ENCODE measurements at places on chromosomes 13 and 19.

DNA sequence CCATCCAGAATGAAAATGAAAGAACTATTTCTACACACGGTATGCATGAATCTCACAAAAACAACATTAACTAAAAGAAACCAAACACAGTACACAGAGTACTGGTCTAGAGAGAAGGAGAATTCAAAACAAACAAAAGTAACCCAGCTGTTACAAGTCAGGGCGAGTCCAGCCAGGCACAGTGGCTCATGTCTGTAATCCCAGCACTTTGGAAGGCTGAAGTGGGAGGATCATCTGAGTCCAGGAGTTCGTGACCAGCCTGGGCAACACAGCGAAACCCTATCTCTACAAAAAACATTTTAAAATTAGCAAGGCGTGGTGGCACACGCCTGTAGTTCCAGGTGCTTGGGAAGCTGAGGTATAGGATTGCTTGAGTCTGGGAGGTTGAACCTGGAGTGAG is 1.7 kb upstream of the PSMC4 start:
- DNase-seq = no peak

DNA sequence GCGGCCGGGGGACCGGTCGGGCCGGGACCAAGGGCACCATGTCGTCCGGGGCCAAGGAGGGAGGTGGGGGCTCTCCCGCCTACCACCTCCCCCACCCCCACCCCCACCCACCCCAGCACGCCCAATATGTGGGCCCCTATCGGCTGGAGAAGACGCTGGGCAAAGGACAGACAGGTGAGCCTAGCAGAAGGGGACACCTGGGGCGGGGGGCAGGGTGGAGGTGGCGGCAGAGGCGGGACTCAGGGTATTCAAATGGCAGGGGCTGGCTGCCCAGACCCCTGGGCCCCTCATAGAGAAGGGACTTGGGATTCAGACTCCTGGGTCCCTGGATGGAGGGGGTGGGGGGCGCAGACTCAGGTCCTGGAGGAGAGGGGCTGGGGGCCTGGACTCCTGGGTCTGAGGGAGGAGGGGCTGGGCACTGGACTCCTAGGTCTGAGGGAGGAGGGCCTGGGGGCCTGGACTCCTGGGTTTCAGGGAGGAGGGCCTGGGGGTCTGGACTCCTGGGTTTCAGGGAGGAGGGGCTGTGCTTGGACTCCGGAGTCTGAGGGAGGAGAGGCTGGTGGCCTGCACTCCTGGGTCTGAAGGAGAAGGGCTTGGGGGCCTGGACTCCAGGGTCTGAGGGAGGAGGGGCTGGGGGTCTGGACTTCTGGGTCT is 735 bp downstream of the BRSK1 start:
- DNase-seq = no peak

GRCh38 chr19:41323430-41324125 is 13.6 kb downstream of the CCDC97 start:
- DNase-seq = no peak

- DNase-seq = no peak
These were observed 144.2 kb upstream of the ZNF507 start for GRCh38 chr19:32201211-32201610.

DNA sequence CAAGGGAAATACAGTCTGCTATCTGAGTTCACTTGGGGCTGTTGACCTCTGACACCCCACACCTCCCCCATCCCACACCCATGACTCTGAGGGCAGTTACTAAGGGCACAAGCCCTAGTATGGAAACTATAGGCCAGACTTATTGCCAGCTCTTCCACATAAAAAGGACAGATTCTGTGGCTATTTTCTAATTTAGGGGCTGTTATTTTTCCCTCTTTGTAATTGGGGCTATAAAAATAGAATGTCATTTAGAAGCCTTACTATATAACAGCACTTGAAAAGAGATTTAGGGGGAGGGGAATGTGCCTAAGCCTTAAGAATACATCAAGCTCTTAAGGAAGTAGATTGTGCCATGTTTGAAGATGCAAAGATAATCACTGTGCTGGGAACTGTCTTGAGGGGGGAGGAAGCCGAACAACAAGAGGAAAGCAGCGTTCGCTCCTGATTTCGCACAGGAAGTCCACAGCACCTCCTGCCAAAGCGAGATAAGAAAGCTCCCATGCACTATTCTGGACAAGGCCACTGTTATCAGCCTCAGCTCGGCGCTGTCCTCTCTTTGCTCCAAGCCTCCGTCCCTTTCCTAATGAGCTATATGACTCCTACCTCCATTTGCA is 86.6 kb downstream of the FLT1 start:
- DNase-seq = no peak

- no peak for DNase-seq
These were observed 19.9 kb upstream of the COG6 start for GRCh38 chr13:39635564-39635963.

DNA sequence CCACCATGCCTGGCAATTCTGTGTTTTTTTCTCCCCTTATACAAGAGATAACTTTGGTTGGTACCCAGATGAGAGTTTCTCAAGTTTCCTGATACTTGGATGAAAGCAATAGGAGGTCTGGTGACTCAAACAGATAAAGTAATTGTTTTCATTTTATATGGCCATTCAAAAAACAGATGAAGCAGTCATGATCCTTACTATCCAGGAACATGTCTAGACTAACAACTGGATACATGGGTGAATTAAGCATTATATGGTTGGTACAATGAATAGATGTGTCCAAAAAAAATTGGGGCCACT is 8.5 kb downstream of the ZNF430 start:
- no peak for DNase-seq

GRCh38 chr19:49436381-49437017 is 4.8 kb downstream of the SLC17A7 start:
- DNase-seq = no peak

- DNase-seq = no peak
These were observed 5.2 kb upstream of the MYDGF start for GRCh38 chr19:4675346-4675745.

DNA sequence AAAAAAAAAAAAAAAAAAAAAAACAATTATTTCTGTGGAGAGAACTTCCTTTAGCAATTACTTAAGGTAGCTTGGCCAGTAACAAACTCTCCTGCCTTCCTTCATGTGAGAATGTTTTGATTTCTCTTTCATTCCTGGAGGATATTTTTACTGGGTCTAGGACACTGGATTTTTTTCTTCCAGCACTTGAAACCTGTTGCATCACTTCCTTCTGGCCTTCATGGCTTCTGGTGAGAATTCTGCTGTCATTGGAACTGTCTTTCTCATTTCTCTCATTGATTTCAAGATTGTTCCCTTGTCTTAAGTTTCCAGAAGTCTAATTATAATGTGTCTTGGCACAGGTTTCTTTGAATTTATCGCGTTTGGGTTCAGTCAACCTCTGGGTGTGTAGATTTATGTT is 19.3 kb upstream of the RAB20 start:
- no peak for DNase-seq

DNA sequence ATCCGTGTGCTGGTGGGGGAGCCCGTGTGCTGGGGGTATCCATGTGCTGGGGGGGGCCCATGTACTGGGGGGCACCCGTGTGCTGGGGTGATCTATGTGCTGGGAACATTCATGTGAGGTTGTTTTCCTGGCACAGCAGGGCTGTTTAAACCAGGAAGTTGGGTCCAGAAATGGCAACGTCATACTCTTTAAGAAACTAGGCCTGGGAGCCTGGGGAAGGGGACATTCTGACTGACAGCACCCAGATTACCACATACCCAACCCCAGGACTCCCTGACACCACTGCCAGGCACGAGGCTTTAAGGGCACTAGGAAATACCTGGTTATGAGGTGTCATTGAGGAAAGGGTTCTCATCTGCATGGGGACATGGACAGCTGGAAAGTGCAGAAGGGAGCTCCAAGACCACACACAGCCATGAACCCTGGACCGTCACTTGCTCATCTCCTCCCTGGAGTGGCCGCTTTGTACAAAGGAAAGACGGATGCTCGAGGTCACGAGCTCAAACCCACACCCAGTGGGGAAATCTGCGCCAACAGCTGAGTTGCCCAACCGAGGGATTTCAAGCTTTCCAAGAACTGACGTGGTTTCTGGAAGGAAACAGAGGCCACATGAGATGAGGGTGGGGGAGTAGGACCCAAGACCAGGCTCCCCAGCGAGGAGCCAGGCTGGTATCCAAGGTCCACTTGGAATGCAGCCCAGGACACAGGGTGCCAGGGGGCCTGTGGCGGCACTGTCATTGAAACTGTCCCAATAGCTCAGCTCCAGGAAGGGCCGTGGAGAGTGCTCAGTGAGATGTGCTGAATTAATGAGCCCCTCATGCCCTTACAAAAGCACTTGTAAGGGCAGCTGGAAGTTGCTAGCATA is 40.9 kb downstream of the RAB20 start:
- no peak for DNase-seq

- no peak for DNase-seq
These were observed 85.3 kb upstream of the MYCBP2 start for GRCh38 chr13:77412116-77412635.

- DNase-seq = no peak
These were observed 490.6 kb downstream of the COG6 start for GRCh38 chr13:40146063-40146462.

- DNase-seq = no peak
These were observed 558.3 kb upstream of the NBEA start for GRCh38 chr13:34383728-34384127.

DNA sequence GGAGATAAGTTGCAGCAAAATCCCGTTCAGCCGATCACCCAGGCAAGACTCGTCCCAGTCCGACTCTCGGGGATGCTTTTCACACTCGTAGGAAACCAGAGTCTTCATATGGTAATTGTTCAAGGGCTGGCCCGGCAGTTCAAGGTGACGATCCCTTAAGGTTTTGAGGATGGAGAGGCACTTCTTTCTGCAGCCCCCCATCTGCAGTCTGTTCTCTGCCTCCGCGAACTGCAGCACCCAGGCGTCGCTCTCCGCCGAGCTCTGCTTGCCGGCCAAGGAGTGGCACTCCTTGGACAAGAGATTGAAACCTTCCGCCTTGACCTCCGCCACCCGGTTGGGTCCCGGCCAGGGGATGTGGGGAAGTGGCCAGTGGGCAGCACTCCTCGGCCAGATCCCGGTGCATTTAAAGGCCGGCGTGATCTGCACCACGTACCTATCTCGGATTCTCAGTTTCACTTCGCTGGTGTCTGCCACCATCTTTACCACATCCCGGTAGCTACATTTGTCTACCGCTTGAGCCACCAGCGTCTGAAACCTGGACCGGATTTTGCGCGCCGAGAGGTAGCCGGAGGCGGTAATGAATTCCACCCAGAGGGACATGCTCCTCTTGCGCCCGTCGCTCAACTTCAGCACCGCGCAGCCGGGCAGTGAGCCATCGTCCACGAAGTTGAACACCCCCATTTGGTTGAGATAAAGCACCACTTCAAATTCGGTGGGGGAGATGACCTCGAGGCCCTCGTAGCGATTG is 1.1 kb downstream of the MAB21L1 start:
- no peak for DNase-seq

GRCh38 chr13:65054277-65054676 is 2175.9 kb downstream of the PCDH9 start:
- DNase-seq = no peak

DNA sequence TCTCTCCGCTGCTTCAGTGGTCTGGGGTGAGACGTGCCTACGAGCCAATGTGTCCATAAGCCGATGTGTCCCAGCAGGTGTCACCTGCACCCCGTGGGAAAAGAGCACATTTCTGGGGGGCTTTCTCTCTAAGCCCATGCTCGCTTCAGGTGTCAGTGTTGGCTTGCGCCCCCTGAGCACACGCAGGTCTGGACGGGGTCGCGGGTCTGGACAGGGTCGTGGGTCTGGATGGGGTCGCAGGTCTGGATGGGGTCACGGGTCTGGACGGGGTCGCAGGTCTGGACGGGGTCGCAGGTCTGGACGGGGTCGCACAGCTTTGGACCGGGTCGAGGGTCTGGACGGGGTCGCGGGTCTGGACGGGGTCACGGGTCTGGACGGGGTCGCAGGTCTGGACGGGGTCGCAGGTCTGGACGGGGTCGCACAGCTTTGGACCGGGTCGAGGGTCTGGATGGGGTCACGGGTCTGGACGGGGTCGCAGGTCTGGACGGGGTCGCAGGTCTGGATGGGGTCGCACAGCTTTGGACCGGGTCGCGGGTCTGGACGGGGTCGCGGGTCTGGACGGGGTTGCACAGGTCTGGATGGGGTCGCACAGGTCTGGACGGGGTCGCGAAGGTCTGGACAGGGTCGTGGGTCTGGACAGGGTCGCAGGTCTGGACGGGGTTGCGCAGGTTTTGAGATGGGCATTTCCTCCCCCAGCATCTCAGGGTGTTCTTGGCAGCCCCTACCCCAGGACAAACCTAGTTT is 24.5 kb upstream of the TFDP1 start:
- no peak for DNase-seq

DNA sequence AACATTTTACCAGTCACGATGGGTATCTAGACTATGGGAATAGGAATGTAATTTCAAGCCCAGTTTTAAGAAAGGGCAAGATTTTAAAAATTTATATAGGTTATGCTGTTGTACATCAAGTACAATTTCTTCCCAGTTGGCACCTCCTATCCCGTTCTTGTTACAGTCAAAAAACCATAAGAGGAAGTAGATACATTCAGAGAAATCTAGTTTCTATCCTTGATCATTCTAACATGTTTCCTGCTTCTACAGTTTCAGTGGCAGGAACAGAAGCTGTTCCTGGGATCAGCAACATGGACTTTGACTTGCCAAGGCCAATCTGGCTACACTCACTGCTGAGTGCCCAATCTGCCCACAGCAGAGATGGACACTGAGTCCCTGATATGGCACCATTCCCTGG is 14.7 kb upstream of the FPR3 start:
- no peak for DNase-seq

DNA sequence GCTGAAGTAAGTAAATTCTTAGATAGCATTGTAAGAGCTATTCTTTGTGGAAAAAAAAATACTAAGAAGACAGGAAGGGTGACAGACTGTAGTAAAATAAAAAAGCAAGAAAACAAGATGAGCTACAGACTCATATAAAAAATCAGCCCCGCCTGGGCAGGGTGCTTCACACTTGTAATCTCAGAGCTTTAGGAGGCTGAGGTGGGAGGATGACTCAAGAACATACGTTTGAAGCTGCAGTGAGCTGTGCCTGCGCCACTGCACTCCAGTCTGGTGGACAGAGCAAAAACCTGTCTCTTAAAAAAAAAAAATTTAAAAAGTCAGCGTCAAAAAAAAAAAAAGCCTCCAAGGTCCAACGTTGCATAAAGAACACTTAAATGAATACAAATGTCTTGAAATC is 102.1 kb downstream of the VWA8 start:
- DNase-seq = no peak

DNA sequence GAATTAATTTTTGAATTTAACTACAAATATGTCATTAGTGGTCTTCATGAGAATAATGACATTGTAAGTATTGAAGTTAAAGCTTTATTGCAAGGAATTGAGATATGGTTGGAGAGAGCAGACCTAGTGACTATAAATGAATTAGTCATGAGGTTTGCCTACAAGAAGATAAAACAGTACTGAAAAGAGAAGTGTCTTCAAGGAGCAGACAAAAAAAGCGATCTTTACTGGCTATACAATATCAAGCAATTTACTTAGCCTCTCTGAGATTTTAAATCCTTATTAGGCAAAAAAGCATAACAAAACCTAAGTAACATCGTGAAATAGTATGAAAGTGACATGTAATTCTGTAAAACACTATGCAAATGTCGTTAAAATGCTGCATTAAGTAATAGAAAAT is 435.1 kb upstream of the PCDH20 start:
- no peak for DNase-seq
